Colonic mucosa (tissue), 4 donors: ENCODE measurements at places on chromosomes 2 and 18. TPM values are rescaled to one million over a fixed set of nuclear protein-coding genes. Genes with fewer than 3 reads are reported as not detected.
A peak's percentile ranks its signal among the peaks of the same experiment; 100 is the strongest.

The MDH1B gene
- 0.37 TPM for total RNA-seq

The GALNT3 gene
- total RNA-seq: 86.2 TPM

The NAT8 gene
- 0.64 TPM for total RNA-seq

The CGREF1 gene
- total RNA-seq: 1.3 TPM

The HOXD13 gene
- 0.32 TPM for total RNA-seq

GRCh38 chr2:146665800-146666199, 1179.0 kb upstream of the ACVR2A start:
- no peak for DNase-seq

DNA sequence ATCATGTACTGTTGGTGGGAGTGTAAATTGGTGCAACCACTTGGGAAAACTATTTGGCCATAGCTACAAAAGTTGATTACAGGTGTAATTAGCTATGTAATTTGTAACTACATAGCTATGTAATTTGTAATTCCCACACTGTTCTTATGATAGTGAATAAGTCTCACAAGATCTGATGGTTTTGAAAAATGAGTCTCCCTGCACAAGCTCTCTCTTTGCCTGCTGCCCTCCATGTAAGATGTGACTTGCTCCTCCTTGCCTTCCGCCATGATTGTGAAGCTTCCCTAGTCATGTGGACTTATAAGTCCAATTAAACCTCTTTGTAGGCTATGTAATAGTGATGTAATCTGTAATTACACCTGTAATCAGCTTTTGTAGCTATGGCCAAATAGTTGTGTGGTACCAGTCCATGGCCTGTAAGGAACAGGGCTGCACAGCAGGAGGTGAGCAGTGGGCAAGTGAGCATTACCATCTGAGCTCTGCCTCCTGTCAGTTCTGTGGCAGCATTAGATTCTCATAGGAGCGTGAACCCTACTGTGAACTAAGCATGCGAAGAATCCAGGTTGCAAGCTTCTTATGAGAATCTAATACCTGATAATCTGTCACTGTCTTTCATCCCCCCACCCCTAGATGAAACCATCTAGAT, 133.7 kb upstream of the COPS8 start:
- DNase-seq: no peak

GRCh38 chr2:199716807-199717586, 134.0 kb downstream of the FTCDNL1 start:
- DNase-seq: no peak

- DNase-seq: peak; percentile 67
Observed at GRCh38 chr2:237923481-237924163, 43.2 kb upstream of the UBE2F start.

DNA sequence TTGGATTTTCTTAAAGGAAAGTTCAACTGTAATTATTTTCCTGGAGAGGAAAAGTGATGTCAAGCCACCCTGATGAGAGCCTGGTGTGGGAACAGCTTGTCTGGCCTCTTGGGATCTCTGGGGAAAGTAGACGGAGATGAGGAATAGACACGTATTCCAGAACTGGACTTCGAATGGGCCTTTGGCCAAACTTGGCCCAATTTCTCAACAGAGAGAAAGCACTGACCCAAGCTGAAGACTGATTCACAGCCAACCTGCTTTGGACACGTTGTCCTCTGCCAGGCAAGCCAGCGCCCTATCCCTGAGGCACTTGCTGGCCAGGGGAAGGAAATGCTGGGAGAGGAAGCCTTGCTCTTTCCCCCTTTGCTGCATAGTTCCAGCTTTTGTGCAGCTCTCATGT, 70.8 kb upstream of the CTAGE1 start:
- DNase-seq: no peak

DNA sequence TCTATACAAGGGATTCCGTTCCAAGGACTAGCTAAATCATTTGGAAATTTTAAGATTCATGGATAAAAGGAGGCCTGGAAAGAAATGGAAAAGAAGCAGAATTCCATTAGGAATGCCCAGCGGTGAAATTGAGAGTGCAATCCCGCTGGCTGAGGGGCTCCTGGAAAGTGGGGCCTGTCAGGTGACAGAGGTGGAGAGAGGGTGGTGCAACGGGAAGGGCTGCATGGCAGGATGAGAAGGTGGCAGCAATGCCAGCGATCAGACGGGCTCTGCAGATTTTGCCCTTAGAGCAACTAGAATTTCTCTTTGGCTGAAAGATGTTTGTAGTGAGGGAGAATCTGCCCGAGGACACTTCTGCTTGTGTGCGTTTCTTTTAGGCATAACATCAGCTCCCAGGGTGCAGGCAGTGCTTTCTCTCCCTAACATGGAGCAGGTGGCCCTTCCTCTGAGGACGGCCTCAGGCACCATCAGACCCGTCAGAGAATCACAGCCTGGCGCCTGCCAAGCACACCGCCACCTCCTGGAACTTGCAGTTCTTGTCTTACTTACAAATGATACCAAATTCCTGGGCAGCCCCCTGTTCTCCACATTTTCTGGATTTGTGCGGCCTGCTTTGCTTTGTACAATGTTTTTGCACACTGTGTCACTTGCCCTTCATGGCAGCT, 261.6 kb downstream of the NDUFA10 start:
- DNase-seq: no peak
